ENCODE measurements at places on chromosomes 3 and 15.

DNA sequence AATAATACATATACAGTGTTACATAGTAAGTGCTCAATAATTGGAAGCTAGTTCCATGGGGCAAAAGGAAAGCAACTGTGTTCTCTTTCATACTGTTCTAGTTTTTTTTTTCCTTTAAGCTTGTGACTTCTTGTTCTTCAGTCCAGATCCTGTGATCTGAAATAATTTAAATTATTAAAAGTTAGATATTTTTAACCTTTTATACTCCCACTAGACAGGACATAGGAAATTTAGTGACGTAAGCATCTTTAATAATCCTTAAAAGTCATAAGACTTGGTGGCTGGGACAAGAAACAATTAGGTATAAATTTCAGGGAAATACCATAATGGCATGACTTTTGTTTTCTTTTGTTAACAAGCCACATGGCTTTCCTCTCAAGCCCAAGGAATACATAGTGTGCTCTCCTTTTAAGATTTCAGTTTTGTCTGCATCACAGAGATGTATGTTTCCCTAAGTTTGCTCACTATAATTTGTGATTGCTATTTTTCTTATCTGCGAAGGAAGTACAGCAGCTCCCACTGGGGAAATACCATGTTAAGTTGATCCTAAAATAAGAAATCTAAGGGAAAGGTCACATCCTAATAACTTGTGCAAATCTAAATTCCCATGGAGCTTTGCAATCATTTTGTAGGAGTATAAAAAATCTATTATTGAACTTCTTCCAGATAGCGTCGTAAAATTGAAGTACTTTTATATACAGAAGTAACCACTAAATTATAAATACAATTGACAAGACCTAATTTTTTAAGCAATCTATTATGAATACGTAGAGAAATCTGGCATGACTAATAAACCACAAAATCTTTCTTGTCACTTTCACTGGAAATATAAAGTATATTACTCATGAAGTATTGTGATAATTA lies 30.1 kb downstream of the PPARG start:
- no peak for DNase-seq

DNA sequence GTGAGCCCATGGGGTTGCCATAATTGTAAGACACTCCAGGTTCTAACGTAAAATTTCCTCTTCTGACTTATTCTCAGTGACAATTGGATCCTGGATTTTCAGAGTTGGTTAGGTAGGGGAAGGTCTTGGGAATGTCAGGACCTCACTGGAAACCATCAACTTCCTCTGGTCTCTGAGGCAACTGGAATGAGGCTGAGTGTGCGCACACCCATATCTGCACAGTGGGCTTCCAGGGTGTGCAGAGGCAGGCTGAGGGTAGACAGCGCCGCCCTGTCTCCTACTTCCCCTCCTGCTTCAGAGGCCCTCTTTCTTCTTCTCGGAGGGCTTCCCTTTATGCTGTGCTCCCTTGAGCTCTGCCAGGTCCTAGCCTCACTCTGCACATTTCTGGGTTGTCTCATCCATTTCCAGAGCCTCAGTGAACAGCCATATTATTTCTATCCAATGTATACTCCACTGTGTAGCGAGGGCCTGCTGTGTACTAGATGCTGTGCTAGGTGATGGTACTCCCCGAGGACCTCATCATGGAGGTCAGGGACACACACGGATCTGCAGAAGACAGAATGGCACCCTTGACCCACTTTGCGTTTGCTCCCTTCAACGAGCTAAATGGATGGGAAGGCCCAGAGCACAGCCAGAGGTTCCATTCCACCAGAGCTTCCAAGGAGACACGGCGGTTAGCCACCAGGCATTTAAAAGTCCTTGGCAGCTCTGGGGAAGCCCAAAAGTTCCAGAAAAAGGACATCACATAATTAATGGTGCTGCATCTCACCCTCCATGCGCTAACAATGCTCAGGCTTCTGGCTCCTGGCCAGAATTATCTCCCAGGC lies 18.3 kb downstream of the ACAA1 start:
- DNase-seq = no peak

DNA sequence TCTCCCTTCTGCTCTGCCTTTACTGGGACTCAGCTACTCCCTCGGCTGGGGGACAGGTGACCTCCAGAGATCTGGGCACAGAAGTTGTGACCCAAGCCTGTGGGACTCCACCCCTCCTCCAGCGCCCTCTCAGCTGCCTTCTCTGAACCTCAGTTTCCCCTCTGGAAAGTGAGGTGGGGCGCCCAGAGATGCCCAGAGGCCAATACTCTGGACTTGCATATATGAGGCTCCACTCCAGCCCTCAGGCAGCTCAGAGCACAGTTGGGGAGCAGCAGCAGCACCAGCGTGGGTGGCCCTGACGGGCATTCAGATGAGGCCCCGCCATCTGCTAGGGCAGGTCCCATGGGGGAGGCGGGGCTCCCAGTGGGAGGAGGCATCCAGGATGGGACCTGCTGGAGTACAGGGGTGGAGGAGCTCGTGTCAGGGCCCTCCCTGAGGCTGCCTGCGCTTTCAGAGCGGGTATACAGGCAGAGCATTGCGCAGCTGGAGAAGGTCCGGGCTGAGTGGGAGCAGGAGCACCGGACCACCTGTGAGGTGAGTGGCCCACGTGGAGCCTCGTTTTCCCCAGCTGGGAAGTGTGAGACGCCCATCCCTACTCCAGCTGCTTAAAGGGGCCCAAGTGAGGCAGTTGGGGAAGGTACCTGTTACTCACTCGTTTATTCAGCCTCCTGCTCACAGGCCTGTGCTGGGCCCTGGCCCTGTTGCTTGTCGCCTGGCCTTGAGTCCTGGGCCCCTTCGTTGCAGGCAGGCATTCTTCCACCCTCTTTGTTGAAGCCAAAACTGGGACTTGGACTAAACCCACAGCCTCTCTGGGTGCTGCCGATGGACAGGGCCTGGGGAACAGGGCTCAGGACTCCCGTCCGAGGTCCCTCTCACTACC lies 35.4 kb downstream of the PSTPIP1 start:
- no peak for DNase-seq

DNA sequence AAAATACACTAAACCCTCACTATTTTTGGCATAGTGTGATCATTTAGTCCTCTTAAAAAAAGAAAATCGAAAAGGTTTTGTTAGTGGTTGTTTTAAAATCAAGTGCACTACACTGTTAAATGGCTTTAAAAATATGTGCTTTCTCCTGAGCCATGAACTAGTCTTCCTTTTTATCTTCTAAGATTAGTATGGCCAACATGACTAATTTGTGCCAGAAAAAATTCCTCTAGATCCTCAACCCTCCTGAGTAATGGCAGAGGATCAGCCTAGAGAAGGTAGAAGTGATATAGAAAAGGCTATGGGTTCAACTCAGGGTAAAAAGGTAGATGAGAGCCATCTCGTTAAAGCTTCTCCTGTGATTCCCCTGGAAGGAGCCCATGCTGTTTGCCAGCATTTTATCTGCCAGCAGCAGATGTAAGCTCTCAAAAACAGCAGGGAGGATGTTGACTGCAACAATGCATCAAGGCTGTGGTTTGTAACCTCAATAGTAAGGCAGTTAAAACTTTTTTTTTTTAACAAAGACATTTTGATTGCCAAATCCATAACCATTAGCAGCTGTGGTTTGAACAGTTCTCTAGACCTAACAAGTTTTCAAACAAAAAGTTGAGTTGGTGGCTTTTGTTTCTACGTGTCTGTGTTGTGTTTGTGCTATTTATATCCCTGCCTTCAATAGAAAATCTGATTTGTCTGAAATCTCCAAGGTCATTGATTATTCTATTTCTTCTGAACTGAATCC lies 30.2 kb upstream of the ZNF609 start:
- no peak for DNase-seq

DNA sequence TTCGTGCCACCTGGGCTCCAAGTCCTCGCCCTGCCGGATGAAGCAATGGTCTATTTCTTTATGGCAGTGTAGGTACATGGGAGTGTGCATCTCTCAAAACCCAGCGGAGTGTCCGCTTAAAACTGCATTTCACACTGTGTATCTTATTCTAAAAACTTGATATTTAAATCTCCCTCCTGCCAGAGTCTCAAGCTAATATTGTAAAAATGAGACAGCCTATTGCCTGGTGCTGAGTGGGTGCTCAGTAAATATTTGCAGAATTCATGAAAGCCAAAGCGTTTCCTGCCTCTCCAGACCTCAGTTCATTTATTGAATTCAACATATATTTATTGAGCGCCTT lies 330 bp upstream of the TBC1D2B start:
- no peak for DNase-seq

- DNase-seq = no peak
Measured at GRCh38 chr3:149174901-149175300, 45.5 kb downstream of the HPS3 start.

DNA sequence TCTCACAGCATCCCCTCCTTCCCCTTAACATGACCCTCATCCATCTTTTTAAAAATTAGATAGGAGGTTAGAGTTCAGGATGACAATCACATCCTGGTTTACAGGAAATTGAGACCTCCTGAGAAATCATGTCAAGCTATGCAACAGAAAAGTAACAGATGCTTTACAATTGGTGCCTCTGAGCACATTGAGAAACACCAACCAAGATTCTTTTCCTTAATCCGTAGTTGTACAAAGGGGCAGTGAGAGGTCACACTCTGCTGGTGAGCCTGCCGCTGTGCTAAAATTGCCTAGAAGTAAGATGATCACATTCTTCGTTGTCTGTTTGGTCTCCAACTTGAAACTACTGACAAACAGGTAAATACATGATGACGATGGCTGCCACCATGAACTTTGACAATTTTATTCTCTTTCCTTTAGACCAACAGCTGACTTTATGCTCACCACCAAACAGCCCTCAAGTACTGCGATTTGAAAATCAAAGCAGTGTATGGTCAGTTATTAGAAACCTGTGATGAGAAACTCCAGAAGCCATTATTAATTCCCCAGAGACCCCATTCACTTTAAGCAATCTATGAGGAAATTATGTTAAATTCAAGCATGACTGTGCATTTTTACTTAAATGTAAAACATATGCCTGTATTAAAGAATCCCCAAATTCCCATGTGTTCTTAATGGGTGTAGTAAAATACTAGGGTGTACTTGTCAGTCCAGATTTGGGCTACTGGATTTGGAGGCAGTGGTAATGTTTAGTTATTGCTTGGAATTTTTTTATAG lies 210.7 kb upstream of the UBE2E1 start:
- DNase-seq = no peak

- no peak for DNase-seq
Measured at GRCh38 chr3:130865489-130865888, 28.4 kb upstream of the ATP2C1 start.
